Germinal center (tissue), 1 donor: ENCODE measurements at places on chromosomes 5 and 9.
A peak's percentile ranks its signal among the peaks of the same experiment; 100 is the strongest.

GRCh38 chr5:61120534-61120933 is 41.7 kb downstream of the SMIM15 start:
- no peak for DNase-seq

DNA sequence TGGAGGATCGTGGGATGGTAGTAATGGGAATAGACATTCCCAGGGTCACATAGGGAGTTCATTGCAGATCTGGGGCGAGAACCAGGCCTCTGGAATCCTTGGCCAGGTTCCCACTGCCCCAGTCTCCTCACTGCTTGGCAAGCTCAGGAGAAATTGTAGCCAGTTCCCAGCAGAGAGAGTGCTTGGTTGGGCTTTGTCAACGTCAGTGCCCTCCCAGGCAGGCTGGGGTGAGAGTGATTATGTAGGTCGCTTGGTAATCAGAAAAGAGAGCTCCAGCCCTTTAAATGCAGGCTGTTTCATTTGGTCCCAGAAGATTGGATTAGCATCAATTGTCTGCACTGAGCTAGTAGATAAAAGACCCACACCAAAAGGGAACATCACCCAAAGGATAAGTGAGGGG is 51.8 kb upstream of the GALNT10 start:
- no peak for DNase-seq

DNA sequence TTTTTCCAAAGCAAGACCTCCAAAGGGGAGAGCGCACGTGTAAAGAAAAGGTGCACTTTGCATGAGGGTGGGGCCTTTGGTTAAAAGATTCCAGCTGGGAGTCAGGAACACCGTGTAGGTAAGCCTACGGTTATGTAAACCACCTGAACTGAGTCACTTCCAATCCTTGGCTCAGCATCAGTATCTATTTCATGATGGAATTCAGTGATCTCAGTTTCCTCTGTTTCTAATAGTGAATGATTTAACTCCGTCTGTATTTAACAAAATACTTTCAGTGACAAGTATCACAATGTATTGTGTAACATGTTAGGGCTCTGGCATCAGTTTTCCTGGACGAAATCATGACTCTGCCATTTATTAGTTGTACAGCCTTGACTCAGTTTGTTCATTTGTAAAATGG is 1.3 kb upstream of the SVEP1 start:
- DNase-seq = no peak

GRCh38 chr5:129768735-129769134 is 20.8 kb downstream of the MINAR2 start:
- DNase-seq = no peak

- DNase-seq = no peak
Observed at GRCh38 chr9:106869458-106869857, 6.5 kb downstream of the ZNF462 start.

GRCh38 chr5:72402959-72403628 is 82.9 kb downstream of the PTCD2 start:
- no peak for DNase-seq

DNA sequence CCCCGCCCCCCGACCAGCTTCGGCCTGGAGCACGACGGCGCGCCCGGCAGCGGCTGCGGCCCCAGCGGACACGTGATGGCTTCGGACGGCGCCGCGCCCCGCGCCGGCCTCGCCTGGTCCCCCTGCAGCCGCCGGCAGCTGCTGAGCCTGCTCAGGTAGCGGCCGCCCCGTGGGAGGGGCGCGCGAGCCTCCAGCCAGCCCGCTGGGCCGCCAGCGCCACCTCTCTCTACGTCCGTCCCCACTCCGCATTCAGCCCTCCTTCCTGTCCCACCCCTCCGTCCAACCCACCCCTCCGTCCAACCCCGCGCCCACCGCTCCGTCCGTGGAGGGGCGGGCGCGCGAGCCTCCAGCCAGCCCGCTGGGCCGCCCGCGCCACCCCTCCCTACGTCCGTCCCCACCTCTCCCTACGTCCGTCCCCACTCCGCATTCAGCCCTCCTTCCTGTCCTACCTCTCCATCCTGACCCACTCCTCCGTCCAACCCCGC is 6.5 kb downstream of the ADAMTS13 start:
- DNase-seq = no peak

DNA sequence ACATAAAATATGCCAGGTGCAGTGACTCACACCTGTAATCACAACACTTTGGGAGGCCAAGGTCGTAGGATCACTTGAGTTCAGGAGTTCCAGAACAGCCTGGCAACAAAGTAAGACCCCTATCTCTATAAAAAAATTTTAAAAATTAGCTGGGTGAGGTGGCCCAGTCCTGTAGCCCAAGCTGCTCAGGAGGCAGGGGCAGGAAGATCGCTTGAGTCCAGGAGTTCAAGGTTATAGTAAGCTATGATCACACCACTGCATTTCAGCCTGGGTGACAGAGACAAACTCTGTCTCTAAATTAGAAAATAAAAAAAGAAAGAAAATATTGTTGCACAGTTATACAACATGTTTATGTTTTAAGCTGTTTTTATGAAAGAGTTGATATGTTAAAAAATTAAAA is 6.8 kb downstream of the CENPK start:
- no peak for DNase-seq

GRCh38 chr5:55347786-55348185 is 40.0 kb downstream of the MTREX start:
- no peak for DNase-seq

GRCh38 chr5:125198270-125198974 is 452.0 kb upstream of the ZNF608 start:
- no peak for DNase-seq

DNA sequence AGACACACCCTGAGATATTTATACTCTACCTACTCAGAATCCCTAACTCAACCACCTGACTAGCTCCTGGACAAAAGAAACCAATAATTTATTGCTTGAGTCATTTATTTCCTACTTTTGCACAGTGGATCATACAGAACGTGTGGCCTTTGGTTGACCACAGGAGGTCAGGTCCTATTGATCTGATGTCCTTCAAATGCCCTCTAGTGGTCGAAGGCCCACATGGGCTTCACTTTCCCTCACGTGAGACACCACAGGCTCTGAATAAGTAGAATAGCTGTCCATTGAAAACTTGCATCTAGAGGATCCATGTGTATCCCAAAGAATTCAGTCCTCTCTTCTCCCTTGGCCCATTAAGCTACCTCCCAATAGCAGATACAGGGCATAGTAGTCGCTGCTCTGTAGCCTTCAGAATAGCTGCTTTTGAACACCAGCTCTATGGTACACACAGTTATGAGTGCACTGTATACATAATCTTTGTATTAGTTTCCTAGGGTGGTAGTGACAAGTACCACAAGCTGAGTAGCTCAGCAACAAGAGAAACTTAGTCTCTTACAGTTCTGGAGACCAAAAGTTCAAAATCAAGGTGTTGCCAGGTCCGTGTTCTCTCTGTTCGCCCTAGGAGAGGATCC is 177.6 kb upstream of the SMARCA2 start:
- DNase-seq = peak; percentile 16

- no peak for DNase-seq
Observed at GRCh38 chr5:132325691-132326090, 31.5 kb downstream of the SLC22A4 start.

DNA sequence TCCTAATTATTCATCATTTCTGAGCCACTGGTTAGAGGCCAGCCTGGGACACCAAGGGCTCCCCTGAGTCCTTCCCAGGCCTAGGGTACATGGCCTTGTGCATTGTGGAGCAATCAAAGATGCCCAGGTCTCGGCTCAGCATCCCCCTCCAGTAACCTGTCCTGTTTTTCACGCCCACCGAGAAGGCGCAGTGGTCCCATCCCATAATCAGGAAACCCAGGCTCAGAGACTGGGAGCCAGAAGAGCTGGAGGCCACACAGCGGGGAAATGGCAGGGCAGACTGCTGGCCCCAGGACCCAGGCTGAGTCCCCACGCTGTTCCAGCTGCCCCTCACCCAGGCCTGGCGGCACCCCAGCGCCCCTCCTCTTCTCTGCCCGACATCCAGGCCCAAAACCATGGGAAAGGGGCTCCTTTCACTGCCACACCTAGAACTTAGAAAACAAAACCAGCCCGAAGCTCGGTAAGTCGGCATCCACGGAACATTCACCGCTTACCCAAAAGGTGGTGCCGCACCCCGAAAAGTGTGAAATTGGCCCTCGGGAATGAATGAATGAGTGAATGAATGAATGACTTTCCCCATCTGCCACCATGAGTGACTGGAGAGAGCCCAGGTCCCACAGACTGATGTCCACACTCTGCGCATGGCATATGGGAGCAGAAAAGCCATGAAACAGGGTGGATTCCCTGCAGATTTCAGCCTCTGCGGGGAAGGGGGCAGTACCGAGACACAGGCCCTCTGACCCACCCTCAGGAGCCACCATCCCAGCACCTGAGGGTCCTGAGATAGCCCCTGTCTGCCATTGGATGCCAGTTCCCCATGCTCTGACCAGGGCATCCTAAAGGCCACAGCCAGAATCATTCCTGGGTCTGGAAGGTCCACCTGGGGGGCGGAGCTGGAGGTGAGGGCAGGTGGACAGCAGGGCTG is 132.5 kb downstream of the OLFM1 start:
- no peak for DNase-seq
